Thoracic aorta (tissue), 2 donors: ENCODE measurements at places on chromosomes 4 and X.

GRCh38 chr4:42676066-42676951 is 19.4 kb upstream of the ATP8A1 start:
- no peak for DNase-seq

DNA sequence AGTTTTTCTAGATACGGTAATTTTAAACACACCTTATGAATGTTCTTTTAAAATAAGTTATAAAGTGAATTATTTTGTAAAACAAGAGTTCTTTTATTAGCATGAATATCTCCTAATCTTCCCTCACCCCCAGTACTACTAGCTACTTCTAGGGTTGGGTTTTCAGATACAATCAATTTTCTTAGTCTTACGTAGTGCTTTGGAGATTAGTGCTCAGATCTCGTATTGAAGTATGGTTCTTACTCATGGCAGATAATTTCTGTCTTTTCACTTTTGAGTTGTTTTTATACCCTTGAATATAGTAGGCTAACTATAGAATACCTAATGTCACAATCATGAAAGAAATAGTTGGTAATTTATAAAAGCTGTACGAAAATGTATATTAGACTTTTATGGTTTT is 43.2 kb downstream of the CDKL5 start:
- no peak for DNase-seq

DNA sequence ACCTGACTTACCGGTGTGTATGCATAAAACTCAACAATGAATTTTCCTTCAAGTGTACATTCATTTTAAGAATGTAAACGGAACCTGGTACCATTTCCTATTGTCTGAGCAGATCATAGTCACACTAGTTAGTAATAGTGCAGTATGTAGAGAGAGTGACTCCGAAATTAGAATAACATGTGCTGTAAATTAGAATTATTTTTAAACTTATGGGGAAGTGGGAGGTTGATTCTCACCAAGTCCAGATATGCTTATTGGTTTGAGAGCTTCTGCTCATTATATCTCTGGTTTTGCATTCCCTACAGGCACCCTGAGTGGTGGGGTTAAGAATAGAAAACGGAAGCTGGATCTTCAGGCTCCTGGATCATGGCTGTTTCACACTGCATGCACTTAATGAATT is 39.6 kb downstream of the KLF3 start:
- DNase-seq, result no peak

DNA sequence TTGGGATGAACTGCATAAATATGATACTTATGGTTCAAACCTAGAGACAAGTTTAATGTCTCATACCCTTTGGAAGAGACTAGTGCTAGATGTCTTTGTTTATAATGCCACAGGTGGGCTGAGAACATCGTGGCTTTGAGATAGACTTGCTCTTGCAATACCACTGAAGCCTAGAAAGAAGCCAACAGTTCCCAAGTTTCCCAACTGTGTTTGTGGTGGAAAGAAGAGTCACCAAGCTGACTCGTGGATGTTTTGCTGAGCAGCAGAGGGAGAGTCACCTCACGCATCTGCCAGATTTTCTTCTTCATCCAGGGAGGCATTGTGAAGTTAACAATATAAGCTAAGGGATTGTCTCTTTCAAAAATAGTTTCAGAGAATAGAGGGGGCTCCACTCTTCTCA is 1076.2 kb downstream of the C4orf33 start:
- DNase-seq, result no peak

- no peak for DNase-seq
Measured at GRCh38 chrX:72576141-72576894, 3.7 kb upstream of the HDAC8 start.

- DNase-seq, result no peak
Measured at GRCh38 chrX:21778236-21778635, 20.3 kb upstream of the SMPX start.

DNA sequence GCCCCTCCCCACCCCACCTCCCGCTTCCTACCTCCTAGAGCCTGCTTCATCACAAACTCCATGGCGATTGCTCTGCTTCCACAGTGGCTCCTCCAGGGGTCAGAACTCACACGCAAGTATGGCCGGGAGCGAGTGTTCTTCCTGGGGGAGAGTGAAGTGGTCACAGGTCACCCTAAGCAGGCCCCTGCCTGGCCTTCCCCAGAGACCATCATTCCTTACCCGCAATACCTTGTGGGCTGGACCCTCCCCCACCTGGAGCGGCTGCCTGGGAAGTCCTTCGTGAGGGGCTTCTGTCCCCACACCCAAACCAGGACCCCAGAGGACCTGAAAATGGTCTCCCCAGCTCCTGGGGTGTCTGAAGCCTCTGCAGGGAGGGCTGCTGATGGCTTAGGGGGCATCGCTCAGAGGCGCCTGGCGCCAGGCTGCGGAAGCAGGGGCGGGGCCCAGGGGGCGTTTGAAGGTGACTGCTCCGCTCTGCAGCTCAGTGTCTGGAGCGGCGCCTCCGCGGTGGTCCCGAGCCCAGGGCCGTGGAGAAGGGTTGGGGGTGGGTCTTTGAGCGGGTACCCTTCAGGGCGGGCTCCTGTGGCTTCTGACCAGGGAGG is 1.4 kb downstream of the CPLX1 start:
- no peak for DNase-seq

GRCh38 chrX:154126101-154126500 is 17.9 kb upstream of the OPN1LW start:
- DNase-seq, result no peak

- no peak for DNase-seq
Measured at GRCh38 chrX:13279279-13280018, 40.4 kb downstream of the ATXN3L start.

GRCh38 chr4:184699941-184700340 is 34.0 kb downstream of the CENPU start:
- no peak for DNase-seq

DNA sequence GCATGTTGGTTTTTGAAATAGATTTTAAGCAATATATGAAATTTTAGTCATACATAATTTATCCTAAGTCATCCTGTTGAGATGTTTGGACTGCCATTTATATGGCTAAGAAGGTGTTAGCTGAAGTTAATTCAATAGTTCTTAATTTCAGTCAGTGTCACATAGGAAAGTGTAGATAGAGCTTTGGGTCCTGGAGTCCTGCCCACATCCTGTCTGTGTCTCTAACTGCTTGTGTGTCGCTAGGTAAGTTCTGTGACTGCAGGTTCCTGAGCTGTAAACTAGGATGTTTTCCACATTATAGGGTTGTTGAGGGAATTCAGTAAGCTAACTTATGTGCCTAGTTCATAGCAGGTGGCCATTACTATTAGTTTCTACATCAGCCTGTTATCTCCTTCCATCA is 20.7 kb downstream of the OFD1 start:
- DNase-seq, result no peak

GRCh38 chr4:71932941-71933340 is 98.9 kb upstream of the NPFFR2 start:
- no peak for DNase-seq

DNA sequence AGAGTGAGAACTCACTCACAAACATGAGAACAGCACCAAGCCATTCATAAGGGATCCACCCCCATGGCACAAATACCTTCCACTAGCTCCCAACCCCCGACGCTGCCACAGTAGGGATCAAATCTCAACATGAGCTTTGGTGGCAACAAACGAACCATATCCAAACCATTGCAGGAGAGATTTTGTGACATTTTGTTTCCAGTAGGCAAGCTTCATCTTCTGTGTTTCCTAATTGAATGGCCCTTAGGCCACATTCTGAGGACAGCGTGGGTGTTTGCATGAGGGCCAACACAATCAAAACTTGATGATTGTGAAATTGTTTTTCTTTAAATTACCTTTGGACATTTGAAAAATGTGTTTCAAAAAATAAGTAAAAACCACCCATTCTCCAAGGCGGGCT is 102.6 kb upstream of the LNX1 start:
- DNase-seq, result no peak

- no peak for DNase-seq
Measured at GRCh38 chr4:24578364-24578763, 6.0 kb downstream of the DHX15 start.
